ENCODE measurements at places on chromosomes 4 and X. TPM values are rescaled to one million over a fixed set of nuclear protein-coding genes. Genes with fewer than 3 reads are reported as not detected.

DNA sequence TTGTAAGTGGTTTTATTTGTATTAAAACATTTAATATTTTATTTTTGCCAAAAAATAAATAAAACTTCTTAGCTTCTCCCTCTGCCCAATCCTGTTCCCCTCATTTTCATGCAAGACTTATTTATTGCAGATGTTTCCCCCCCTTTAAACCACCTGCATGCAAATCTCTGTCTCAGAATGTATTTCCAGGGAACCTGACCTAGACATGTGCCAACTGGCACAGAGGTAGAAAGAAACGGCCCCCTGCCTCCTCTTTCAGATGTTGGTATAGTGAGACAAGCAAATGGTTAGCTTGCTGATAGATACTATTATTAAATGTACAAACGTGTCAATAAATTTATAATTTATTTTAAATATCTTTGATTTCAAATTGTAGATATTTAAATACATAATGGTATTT lies 47.1 kb downstream of the KLF3 start:
- DNase-seq, result no peak

DNA sequence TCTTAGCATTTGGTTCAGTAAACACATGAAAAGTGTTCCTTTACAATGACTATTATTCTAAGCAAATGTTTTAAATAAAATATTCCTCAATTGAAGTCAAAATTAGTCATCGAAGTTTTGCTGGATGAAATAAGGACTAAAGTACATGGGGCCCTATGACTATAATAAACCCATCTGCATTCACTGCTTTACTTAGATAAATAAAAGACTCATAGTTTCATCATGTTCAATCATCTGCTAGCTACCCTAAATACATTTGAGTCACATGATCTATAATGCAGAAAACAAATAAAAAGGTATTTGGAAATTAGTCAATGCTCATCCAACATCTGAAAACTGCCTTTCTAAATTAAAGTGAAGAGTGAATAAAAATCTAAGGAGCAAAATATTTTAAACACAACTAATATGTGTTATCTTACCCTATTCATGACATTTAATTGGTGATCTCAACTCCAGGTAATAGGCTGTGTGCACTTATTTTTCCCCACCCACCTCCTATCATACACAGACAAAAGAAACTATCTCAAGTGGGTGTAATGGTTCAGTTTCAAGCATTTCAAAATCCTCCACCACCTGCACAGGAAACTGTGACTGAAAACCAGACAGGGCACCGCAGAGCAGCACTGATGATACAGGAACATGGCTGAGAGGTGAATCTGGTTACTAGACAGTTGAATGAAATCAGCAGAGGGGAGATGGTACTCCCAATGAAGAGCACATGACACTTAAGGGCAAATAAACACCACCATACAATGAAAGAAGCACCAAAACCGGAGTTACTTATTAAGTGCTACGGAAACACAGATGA lies 78.6 kb downstream of the CAMK2D start:
- DNase-seq, result peak; percentile 80

- no peak for DNase-seq
Measured at GRCh38 chr4:82697561-82697960, 101.0 kb downstream of the SCD5 start.

The TEX11 gene
- not detected for total RNA-seq

The RNF113A gene
- 17.2 TPM for total RNA-seq

The FBXW7 gene
- 30.7 TPM for total RNA-seq

DNA sequence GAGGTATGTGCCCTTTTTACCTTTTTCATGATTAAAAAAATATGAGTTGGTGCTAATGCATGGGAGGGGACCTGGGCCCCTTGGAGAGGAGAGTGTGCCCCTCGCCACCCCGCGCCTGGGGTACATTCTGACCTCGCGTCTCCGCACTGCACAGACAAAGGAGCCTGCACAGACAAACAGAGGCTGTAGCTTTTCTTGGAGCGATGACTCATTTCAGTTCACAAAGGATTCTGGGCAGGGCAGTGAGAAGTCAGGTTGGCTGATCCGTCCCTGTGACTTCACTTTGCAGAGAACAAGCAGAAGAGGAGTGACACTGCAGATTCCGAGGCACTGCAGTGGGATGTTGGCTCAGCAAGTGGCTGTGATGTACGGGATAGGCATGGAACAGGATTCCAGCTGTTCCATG lies 82.9 kb downstream of the STOX2 start:
- peak; percentile 95 for DNase-seq

The RIBC1 gene
- 0.32 TPM for total RNA-seq

The KIF4A gene
- 5.6 TPM for total RNA-seq
